ENCODE measurements at places on chromosomes 7 and 10.

GRCh38 chr10:96995851-96996250 is 163.8 kb downstream of the LCOR start:
- no peak for DNase-seq

DNA sequence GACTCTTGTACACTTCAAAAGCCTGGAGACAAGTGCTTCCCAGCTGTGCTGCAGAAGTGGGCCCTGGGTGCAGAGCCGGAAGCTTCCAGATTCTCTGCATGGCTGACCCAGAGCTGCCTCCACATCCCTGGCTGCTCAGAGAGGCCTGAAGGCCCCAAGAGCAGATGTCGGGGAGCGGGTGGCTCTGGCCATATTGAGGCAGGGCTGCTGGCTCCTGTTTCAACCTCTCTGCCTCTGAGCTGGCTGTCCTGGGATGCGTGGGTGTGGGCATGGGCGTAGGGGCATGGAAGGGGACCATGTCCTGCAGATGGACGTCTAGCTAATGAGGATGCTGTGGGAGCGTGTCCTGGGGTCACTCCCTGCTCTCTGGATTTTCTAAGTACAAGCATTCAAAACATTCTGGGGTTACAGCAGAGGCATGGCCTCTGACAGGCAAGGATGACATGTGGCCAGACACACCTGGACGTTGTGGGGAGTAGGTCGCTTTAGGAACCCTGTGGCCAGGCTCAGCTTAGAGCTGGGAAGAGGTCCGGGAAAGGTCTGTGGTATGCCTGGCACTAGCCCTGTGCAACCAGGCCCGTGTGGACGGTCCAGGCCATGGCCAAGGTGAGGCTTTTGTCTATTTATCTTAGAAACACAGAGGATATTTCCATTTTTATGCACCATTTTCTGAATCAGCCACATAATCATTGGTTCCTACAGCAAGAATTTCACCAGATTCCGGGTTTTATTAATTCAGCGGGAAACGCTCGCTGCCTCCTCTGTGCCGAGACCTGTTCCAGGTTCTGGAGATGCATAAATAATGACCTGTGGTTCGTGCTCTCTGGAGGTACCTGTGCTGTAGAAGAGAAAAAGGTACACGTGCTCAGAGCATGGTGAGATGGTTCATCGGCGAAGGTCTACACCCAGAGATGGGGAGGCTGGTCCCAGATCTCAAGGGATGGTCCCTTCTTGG is 361.1 kb downstream of the GLRX3 start:
- DNase-seq, result no peak

- peak; percentile 17 for DNase-seq
These were observed 594 bp upstream of the RP9 start for GRCh38 chr7:33109758-33110238.

DNA sequence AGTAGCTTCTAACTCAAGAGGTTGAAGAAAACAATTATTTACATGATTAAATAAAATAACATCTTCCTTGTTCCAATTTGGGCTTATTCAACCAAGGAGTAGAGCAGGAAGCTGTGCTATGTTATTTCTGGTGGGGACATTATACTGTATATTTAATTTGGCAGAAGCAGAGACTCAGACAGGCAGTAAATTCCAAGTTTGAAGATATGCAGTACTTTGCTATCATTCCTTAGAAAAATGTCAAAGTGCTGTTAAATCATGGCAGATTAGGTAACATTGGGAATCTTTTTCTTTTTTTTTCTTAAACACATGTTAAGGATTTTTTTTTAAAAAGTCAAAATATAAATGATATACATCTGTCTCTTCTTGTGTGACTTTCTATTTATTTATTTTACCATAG is 190.1 kb downstream of the SUGCT start:
- no peak for DNase-seq

DNA sequence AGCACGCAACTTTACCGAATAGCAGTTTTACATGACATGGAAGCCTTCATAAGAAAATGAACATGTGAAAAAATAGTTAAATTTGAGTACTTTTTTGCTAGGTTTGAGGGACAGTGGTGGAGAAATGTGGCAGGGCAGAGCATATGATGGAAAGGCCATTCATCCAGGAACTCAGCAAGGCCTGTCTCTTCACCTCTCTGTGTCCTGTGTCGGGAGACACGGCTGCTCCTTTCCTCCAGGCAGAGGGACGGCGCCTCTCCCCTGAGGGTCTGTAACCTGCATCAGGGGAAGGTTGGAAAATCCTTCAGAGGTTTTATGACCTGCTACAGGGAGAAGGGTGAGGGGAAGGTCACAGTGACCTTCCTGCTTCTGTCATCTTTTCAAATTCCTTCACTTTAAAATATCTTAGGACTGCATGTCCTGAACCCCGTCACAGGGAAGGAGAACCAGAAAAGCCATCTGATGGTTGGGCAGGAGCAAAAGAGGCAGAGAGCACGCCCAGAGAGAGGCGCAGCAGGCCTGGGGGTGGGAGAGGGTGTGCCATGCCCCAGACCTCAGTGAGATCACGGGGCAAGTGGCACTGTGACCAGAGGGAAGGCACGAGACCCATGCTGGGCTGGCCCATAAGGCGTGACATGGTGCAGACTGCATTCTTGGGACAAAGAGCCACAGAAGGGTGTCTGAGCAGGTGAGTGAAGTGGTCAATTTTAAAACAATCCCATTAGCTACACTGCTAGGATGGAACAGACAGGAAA is 44.0 kb downstream of the GSDME start:
- no peak for DNase-seq

DNA sequence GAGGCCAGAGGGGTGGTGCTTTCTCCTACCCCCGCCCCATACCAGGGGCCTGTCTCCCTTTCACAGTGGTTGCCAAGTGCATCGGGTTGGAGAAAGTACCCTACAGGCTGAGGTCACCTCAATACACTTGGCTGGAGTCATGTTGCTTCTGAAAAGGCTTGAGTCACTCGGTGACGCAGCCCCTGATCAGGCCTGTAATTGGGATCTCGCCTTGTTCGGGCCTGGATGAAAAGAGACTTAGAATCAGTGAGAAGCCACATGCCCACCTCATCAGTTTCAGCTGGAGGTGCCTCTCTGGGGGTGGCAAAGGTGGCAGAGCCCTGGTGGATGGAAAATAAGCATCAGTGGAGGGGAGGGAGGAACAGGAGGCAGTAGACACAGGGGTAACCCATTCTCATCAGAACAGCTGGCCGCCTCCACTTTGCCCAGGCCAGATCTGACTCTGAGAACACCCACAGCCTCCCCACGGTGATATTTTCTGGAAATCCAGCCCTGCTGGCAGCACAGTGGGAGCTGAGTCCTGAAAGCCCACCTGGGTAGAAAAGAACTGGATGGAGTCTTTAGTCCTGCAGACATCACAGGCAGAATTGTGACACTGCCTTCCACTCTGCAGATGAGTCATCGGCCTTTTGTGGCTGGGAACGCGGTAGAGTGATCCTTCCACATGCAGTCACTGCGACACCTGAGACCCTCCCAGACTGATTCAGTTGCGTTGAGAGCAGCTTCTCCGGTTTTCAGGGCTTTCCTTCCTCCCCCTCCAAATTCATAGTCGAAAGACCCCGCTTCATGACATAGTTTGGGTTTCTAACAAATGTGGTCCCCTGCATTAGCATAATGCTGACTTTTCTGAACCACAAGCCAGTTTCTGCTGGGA is 108.0 kb downstream of the GRK5 start:
- DNase-seq, result peak; percentile 87

- no peak for DNase-seq
These were observed 11.6 kb downstream of the FRG2B start for GRCh38 chr10:133614830-133615580.

GRCh38 chr7:116464375-116464774 is 35.2 kb upstream of the CAV2 start:
- no peak for DNase-seq

- DNase-seq, result no peak
These were observed 53.7 kb upstream of the PHF14 start for GRCh38 chr7:10919923-10920322.

GRCh38 chr7:44769776-44770294 is 21.2 kb downstream of the ZMIZ2 start:
- no peak for DNase-seq

DNA sequence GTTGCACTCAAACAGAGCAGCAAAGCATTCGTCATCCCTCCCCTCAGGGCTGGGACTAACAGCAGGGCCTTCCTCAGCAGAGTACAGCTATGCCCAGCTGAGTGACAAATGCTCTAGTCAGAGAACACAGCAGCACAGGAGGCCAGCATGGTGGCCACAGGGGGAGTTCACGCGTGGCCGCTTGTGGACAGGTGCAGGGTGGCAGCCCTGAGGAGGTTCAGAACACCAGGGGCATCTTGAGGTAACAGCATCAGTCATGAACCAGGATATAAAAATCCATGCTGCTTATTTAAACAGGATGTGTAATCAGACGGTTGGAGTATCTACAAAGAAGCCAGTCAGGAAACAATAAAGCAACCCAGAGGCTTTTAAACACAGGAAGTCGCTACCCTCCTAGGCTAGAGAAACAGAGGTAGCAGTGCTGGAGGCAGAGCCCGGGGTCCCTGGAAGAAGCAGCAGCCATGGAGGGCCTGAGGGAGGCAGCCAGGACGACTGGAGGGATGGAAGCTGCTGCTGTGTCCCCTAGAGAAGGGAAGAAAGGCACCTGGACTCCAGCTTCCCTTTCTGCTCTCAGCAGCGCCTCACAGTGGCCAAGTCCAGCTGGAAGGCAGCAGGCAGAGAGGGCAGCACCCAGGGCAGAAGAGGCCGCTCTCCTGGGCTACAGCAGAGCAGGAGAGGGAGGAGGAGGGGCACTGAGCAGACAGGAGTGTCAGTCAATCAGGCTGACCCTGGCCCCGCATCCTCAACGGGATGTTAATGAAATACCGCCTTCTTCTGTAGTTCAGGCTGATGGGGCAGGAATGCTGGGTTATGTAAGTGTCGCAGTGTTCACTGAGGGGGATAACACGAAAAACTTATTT is 70.8 kb upstream of the UCN3 start:
- DNase-seq, result peak; percentile 90

- DNase-seq, result no peak
These were observed 366.4 kb upstream of the PLXDC2 start for GRCh38 chr10:19449860-19450259.

DNA sequence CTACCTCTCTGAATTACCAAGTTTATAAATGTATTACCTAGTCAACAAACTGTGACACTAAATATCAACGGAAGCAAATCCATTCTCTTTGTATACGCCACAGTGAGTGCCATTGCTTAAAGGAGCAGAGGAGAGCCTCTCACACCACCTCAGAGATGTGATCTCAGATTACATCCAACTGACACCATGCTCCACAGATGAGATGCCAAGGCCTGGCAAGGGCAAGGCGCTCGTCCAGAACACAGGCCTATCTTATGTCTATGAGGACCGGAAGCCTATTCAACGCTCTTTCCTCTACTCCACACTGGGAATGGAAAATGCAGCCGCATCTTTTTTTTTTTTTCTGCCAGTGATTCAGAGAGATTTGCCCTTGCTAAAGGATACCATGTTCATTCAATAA is 11.4 kb downstream of the PDIA4 start:
- no peak for DNase-seq

GRCh38 chr10:50874723-50875122 is 10.7 kb downstream of the A1CF start:
- no peak for DNase-seq

- peak; percentile 32 for DNase-seq
These were observed 28.2 kb downstream of the COL26A1 start for GRCh38 chr7:101390901-101391301.

DNA sequence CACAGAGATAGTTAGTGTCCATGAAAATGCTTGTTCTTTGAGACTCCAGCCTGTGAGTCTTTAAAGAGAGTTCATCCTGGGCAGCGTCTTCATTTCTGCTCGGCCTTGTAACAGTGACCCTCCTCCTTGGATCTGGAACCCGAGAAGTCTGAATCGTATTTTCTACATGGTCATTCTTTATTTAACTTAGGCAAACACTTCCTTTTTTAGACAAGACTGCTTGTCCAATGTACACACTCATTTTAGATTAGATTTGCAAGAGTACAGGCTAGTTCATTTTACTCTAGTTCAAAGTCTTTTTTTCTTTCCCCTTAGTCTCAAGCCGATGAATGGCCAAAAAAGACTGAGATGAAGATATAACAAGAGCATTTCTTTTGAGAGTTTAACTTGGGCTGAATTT is 133.5 kb downstream of the CHN2 start:
- no peak for DNase-seq

GRCh38 chr10:100346351-100346764 is 675 bp upstream of the SCD start:
- DNase-seq, result peak; percentile 89

DNA sequence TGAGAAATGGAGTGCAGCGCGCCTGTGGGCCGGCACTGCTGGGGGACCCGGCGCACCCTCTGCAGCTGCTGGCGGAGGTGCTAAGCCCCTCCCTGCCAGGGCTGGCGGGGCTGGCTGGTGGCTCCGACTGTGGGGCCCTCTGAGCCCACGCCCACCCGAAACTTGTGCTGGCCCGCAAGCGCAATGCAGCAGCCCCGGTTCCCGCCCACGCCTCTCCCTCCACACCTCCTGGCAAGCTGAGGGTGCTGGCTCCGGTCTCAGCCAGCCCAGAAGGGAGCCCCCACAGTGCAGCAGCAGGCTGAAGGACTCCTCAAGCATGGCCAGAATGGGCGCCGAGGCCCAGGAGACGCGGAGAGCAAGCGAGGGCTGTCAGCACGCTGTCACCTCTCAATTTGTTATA is 1063.0 kb upstream of the AUTS2 start:
- DNase-seq, result no peak

DNA sequence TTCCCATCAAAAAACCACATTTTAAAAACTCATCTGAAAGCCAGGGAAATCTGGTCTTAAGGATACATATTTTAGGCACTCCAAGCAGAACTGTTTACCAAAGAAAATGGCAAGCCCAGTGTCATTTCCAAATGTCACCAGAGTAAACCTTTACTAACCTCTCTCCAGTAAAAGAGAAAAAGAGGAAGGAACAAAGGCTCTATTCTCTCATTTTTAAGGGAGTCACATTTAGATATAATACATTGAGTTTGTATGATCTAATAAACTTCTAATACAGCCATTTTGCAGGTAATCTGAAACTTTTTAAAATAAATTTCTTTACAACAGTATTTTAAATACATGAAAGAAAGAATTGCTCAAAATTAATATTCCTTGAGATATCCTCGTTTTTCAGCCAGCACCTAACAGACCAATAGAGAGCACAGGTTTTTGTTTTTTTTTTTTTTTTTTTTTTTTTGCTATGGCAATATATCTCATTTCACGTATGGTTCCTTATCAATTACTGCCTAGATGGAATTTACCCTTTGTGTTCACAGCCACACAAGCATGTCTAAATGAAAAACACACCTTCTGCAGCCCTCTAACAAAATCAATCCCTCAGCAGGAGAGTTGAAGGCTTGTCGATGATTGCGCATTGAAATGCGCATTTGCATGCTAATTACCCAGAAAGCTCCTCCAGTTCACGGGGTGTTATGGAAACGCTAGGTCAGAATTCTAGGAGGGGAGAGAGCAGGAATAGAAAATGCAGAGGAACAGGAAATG is 39.8 kb upstream of the MSRB2 start:
- no peak for DNase-seq

GRCh38 chr10:62735464-62736167 is 68.9 kb upstream of the ADO start:
- peak; percentile 29 for DNase-seq
